Activated naive CD4-positive, alpha-beta T cell treated with anti-CD3 and anti-CD28 coated beads, Interleukin-2, amount 50 U/mL, for 72 hours (primary cell): ENCODE measurements at places on chromosomes 16 and 17. TPM values are rescaled to one million over a fixed set of nuclear protein-coding genes. Genes with fewer than 3 reads are reported as not detected.

- DNase-seq = no peak
Observed at GRCh38 chr17:58764373-58764772, 8.7 kb downstream of the PPM1E start.

Gene IL21R
- total RNA-seq = 103 TPM

- no peak for DNase-seq
Observed at GRCh38 chr17:66480243-66480642, 177.8 kb downstream of the PRKCA start.

DNA sequence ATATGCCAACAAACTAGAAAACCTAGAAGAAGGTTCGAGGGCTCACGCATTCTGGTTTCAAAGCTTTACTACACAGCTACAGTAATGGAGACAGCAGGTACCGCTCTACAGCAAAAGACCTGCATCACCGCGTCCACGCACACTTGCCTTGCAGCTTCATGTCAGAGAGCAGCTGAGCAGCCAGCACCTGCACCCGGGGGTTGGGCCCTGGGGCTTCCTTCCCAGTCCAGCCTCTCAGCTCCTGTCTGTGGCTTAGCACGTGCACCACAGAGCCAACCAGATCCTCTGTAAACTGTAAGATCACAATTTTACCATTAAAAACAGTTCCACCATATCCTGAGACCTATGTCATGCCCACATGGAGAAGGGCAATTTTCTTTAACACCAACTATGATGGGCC, 15.3 kb downstream of the MEAK7 start:
- no peak for DNase-seq

Gene AKAP10
- 42.0 TPM for total RNA-seq

GRCh38 chr17:17696882-17697633, 15.8 kb downstream of the RAI1 start:
- no peak for DNase-seq

GRCh38 chr16:56631832-56632155, 665 bp upstream of the MT1M start:
- no peak for DNase-seq
